ENCODE measurements at places on chromosomes 12 and 14. TPM values are rescaled to one million over a fixed set of nuclear protein-coding genes. Genes with fewer than 3 reads are reported as not detected.

POTEG gene
- not detected for total RNA-seq

GDF3 gene
- total RNA-seq = not detected

KRT6C gene
- total RNA-seq = not detected

NINJ2 gene
- 1.8 TPM for total RNA-seq

CSRP2 gene
- total RNA-seq = not detected

KRT83 gene
- total RNA-seq = not detected

GNPNAT1 gene
- total RNA-seq = 14.4 TPM

SLC17A8 gene
- total RNA-seq = not detected

CFAP251 gene
- total RNA-seq = 17.9 TPM

RND1 gene
- total RNA-seq = 0.60 TPM

DNA sequence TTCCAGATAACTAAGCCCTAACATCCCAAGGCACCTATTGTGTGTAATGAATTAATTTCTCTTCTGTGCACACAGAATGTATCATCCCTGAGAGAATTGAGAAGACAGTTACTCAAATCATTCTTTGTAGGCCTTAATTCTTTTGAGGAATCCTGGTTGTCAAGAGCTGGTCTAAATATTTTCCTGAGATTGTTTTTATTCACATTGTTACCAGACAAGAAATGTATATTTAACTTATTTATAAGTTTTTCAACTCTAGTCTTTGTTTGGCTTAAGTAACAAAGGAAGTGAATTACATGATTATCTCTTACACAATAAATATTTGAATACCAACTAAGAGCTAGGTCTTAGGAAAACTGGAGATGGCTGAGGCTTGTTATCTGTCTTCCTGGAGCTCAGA is 169.4 kb downstream of the DACT1 start:
- H3K27me3 ChIP-seq = peaks cover 2% of the 10 kb centered on the region
- H3K27ac ChIP-seq = no peak overlapping the region
- no peaks in the 10 kb centered on the region for H3K36me3 ChIP-seq

DNA sequence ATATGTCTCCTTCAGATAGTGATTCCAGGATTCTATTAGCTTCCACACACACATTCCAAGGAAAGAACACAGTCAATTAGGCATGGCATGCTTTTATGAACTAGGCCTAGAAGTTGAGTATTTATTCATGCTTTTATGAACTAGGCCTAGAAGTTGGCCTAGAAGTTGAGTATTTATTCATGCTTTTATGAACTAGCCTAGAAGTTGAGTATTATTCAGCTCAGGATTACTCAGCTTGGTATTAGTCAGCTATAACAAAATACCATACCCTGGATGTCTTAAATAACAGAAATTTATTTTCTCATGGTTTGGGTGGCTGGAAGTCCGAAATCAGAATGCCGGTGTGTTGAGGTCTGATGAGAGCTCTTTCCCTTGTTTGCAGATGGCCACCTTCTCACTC is 442.7 kb upstream of the FLRT2 start:
- no peak overlapping the region for H3K4me3 ChIP-seq
- H3K36me3 ChIP-seq = no peaks in the 10 kb centered on the region
- no peaks in the 10 kb centered on the region for H3K4me1 ChIP-seq
- H3K27me3 ChIP-seq = no peaks in the 10 kb centered on the region

GRCh38 chr12:18689771-18690170 is 48.0 kb downstream of the PLCZ1 start:
- DNase-seq = no peak
- H3K4me3 ChIP-seq = no peak overlapping the region
- H3K36me3 ChIP-seq = no peaks in the 10 kb centered on the region
- no peaks in the 10 kb centered on the region for H3K27me3 ChIP-seq

DNA sequence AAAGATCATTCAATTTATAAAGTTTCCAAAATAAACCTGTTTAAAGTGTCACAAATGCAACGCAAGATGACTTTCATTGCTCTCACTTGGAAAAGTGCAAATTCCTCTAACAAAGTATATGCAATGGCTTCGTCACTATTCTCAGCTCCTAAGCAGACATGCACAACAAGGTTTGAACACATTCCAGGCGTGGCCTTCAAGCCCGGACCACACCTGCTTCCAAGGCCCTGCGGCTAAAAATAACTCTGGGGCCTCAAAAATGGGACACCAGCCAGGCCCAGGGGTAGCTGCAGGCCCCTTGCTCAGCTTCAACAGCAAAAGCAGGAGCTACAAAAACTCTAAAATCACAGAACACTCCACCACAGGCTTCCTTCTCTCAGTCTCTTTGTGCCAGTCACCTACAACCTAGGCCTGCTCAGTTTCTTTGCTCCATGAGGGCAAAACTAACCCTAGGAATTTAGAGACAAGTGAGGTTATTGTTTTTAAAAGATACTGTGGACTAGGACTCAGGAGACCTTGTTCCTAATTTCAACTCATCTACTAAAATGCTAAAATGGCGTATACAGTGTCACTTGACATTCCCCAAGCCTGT is 29.3 kb downstream of the DUSP16 start:
- H3K27ac ChIP-seq = no peak overlapping the region
- no peaks in the 10 kb centered on the region for H3K27me3 ChIP-seq
- H3K4me3 ChIP-seq = no peak overlapping the region

DNA sequence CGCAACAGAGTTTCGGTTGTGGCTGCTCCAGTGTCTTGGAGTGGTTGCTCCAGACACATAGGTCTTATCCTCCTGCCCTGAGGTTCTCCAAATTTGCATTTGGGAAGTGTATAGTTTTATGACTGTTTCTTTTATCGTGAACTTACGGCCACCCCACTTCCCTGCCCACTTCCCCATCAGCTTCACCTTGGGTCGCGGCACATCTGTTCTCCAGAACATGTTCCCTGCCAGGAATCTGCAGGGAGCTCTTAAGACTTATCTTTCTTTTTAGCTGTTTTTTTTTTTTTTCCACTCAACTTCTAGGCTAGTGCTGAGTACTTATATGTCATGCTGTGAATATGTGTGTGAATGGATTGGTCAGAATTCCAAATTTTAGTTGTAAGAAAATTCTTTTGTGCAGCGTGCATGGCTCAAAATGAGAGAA is 75.4 kb downstream of the ETV6 start:
- no peaks in the 10 kb centered on the region for H3K36me3 ChIP-seq
- no peak for DNase-seq
- no peaks in the 10 kb centered on the region for H3K27me3 ChIP-seq
- H3K4me1 ChIP-seq = no peaks in the 10 kb centered on the region
- no peak overlapping the region for H3K27ac ChIP-seq

DNA sequence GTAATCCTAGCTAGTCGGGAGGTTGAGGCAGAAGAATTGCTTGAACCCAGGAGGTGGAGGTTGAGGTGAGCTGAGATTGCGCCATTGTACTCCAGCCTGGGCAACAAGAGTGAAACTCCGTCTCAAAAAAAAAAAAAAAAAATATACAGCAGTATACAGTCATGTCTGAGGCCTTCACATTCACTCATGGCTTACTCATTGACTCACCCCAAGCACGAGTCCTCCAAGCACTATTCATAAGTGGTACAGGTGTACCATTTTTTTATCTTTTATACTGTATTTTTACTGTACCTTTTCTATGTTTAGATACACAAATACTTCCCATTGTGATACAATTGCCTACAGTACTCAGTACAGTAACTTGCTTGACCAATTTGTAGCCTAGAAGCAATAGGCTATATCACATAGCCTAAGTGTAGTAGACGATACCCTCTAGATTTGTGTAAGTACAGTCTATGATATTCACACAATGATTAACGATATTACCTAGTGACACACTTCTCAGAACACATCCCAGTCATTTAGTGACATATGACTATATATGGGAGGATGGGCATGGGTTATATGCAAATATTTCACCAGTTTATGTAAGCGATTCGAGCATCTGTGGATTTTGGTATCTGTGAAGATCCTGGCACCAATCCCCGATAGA is 12.2 kb downstream of the LLPH start:
- peaks cover 18% of the 10 kb centered on the region for H3K36me3 ChIP-seq
- peak; percentile 29 for DNase-seq
- H3K27me3 ChIP-seq = no peaks in the 10 kb centered on the region
- H3K27ac ChIP-seq = no peak overlapping the region
- no peak overlapping the region for H3K4me3 ChIP-seq
- no peaks in the 10 kb centered on the region for H3K4me1 ChIP-seq

DNA sequence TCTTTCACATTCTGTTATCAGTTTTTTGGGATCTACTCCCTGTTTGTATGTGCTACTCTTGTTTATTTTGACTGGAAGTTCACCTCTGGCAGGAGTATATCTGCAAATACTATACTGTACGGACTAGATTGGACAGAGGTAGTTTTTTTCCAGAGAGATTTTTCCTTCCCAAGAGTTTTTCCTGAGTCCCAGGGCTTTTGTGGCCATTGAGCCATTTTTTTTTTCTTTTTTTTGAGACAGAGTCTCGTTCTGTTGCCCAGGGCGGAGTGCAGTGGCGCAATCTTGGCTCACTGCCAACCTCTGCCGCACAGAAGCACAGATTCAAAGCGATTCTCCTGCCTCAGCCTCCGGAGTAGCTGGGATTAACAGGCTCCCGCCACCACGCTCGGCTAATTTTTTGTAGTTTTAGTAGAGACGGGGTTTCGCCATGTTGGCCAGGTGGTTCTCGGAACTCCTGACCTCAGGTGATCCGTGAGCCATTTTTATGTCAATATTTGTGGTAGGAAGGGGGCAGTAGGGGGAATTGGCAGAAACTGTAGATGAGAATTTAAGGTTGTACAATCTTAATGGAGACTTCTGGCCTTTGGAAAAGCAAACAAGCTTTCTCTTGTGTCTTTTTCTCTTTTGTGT is 19.4 kb downstream of the KTN1 start:
- no peak overlapping the region for H3K4me3 ChIP-seq
- DNase-seq = no peak
- peaks cover 18% of the 10 kb centered on the region for H3K36me3 ChIP-seq
- H3K27ac ChIP-seq = no peak overlapping the region
- H3K4me1 ChIP-seq = no peaks in the 10 kb centered on the region

GRCh38 chr14:88030079-88030478 is 25.1 kb downstream of the GPR65 start:
- no peaks in the 10 kb centered on the region for H3K27me3 ChIP-seq
- H3K27ac ChIP-seq = no peak overlapping the region
- H3K36me3 ChIP-seq = no peaks in the 10 kb centered on the region

- DNase-seq = no peak
- no peaks in the 10 kb centered on the region for H3K27me3 ChIP-seq
- H3K4me3 ChIP-seq = no peak overlapping the region
- no peak overlapping the region for H3K27ac ChIP-seq
- no peaks in the 10 kb centered on the region for H3K4me1 ChIP-seq
Observed at GRCh38 chr12:24425601-24425970, 476.1 kb upstream of the SOX5 start.

DNA sequence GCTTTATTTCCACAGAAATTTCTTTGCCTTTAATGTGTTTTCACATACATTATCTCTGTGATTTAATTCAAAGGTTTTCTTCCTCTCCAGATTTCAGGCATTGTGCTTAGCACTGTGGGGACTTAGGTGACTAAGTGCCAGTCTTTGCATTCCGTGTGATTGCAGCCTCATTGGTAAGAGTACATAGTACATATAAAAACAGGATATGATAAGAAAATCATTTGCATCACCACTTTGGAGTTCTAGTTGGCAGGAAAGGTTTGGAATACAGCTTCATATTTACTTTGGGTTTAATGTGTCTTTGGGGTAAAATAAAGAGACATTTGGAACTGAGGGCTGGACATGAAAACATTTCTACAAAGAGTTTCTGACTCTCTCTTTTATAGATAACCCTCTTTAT is 37.8 kb upstream of the C12orf75 start:
- H3K36me3 ChIP-seq = no peaks in the 10 kb centered on the region
- no peak overlapping the region for H3K27ac ChIP-seq
- H3K4me3 ChIP-seq = no peak overlapping the region
- no peaks in the 10 kb centered on the region for H3K27me3 ChIP-seq

GRCh38 chr12:102033991-102034745 is 27.6 kb downstream of the WASHC3 start:
- no peaks in the 10 kb centered on the region for H3K4me1 ChIP-seq
- H3K4me3 ChIP-seq = no peak overlapping the region
- H3K36me3 ChIP-seq = peaks cover 15% of the 10 kb centered on the region
- H3K27ac ChIP-seq = no peak overlapping the region
- H3K27me3 ChIP-seq = no peaks in the 10 kb centered on the region

DNA sequence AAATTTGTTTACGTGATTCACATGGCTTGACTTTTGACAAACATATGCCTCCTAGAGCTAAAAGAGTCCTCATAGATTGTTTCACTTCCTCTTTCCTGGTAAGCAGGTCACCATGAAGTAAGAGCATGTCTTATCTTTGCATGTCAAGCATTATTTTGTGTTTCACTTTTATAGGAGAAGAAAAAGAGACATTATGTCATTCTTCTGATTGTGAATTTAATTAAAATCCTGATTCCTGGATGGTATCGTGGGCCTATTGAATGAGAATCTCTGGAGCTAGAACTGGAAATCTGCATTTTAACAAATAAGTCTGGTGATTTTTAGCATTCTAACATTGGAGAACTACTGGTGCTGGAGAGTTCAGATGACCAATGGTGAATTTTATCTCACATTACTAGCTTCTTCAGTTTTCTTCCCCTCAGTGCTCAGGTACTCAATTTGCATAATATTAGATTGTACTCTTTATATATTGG is 218.6 kb upstream of the ATP2B1 start:
- H3K27ac ChIP-seq = peak overlapping the region; percentile 17
- peaks cover 20% of the 10 kb centered on the region for H3K4me1 ChIP-seq
- DNase-seq = peak; percentile 81

- H3K4me3 ChIP-seq = no peak overlapping the region
- no peak overlapping the region for H3K27ac ChIP-seq
- no peak for DNase-seq
Observed at GRCh38 chr14:63200767-63201166, 3.5 kb upstream of the RHOJ start.

DNA sequence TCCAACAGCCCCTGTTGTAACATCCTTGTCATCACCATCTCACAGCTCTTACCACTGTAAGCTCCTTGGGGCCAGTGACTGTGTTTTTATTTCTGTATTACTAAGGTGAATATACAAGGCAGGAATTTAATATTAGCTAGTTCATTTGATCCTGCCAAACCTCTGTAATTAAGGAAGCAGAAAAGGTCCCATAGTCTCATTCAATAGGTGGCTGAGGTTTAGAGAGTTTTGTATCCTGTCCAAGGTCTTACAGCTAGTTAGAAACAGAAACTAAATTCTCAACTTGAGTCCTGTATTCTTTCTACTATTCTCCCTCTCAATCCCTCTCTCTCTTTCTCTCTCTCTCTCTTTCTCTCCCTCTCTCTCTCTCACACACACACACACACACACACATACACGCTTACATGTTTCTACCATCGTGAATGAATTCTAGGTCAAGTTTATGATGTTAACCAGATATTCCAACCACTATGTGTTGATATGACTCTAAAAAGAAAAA is 543 bp upstream of the GLIPR1 start:
- DNase-seq = no peak
- H3K27ac ChIP-seq = peak overlapping the region; percentile 93
- H3K27me3 ChIP-seq = no peaks in the 10 kb centered on the region
- H3K36me3 ChIP-seq = peaks cover 5% of the 10 kb centered on the region

- DNase-seq = no peak
- no peaks in the 10 kb centered on the region for H3K36me3 ChIP-seq
- no peak overlapping the region for H3K27ac ChIP-seq
Observed at GRCh38 chr12:105476616-105477015, 146.1 kb downstream of the C12orf75 start.

Data from Karpas-422 (cell line).